ENCODE measurements at places on chromosomes 1 and 21.

DNA sequence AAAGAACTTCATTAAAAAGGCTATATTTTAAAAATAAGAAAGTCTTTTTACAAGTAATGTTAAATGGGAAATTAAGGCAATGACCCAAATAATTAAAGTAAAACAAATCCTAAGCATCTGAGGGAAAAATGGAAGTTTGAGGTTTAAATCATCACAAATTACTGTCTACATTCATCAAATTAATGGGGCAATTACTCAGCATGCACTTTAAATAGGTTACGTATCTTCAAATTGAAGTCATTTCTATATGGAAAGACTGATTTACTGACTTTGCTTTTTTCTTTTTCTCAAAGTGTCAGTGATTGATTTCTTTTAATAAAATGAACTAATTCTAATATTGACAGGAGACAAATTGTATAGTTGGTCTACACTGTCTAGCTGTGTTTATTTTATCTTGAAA is 1452.3 kb downstream of the NCAM2 start:
- no peak for DNase-seq

DNA sequence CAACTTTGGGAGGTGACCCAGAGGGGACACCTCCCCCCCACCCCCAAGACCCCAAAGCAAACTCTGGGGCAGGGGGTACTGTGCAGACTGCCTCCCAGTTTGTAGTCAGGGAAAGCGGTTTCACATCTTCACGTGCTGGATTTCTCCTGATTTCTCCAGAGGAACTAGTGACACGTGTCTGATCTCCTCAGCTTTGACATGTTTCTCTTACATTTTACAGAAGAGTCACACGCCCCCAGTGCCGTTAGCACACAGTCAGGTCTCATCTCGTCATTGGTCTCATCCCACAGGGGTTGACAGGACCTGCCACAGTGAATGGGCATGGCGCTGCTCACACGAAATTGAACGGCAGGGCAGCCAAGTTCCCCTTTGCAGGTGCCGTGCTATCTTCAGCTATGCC is 11.8 kb downstream of the PDPN start:
- DNase-seq: no peak

DNA sequence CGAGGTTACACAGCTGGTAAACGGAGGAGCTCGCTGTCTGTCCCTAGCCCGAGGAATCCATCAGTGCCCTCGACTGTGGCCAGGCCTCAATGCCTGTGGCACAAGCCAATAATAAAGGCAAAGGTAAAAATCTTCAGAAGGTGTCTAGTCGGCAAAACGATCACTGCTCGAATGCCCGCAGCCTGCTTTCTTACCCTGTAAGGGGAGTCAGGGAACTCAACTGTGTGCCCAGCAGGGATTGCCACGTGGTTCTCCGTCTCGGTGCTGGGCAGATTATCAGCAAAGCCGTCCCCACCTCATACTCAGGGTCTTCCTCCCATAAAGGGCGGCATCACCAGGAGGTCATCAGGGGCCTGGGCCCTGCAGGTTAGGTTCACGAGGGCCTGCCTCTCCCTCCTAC is 103.4 kb downstream of the PAX7 start:
- DNase-seq: no peak

DNA sequence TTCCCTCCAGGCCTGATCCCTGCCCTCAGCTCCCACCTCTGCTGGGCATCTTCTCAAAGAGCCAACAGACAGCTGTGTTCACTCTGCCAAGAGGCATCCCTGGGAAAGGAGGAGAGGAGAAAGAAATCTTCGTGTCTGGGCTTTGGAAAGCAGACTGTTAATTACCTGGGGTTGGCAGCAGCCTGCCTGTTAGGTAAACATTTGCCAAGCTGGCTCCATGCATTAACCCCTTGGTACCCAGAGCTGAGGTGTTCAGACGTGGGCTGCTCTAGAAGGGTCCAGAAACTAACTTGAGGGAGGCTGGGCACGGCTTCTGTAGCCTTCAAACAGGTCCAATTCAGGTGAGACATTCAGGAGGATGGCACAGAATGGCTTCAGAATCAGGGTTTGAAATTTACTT is 8.7 kb upstream of the EXTL1 start:
- DNase-seq: no peak

GRCh38 chr1:22323846-22324504 is 127.7 kb upstream of the ZBTB40 start:
- DNase-seq: no peak

DNA sequence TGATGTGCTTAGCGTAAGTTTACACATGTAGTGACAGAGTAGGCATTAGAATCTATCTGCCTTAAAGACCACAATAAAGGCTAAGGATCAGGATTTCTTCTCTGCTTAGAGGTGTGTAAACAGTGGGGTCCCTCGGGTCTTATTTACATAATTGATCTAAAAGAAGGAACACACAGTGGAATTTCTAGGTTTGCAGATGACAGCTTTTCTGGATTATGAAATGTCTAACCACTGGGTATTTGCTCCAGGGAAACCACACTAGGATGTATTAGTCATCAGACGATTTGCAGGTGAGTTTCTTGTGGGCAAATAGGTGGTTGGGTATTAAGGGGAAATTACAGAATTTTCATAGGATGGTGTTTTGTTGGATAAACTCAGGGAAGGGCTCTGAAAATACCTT is 5.8 kb downstream of the LRRC8D start:
- DNase-seq: no peak

DNA sequence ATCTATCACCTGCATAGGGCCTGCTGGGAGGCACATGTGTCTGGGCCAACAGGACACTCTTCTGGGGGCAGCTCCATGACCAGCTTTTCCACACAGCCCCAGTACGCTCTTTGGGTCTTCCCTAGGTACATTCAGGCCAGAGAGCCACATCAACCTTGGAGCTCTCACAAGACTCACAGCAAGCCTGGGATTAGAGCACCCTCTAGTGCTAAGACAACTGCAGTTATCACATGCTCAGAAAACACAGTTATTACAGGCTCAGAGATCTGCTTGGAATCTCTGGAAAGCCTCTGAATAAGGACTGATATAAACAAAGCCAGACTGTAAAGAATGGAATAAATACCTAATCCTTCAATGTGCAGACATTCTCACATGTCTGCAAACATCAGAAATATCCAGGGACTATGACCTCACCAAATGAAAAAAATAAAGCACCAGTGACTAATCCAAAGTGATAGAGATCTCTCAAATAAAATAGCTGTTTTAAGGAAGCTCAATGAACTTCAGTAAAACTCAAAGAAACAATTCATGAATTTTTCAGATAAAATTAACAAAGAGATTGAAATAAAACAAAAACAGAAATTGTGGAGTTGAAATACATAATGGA is 563.9 kb upstream of the NR5A2 start:
- DNase-seq: no peak

DNA sequence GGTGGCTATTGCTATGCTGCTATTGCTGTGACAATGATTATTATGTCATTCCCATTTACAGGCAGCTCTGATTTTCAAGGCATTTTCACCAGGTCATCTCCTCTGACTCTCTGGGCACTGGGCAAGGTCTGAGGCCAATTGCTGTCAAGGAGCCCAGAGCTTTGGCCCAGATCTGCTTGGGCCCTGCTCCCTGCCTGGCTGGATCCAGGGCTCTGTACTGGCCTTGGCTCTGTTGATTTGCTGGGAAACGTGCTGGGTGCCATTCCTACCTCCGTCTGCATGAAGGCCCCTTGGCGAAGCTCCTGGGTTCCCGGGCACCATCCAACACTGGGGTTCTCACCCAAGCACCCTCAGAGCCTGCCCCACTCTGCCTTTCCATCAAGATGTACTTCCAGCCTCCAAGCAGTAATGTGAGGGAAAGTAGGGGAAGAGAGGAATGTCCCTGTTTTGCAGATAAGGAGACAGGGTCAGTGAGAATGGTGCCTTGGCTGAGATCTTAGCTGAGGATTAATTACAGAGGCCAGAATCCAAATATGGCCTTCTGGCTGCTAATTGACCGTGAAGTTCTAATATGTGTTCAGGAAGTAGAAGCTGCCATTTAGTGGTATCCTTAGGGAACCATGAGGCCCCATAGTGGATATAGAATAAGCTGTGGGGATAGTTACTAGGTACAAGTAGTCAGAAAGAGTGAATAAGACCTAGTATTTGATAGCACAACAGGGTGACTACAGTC is 63.9 kb downstream of the HTR6 start:
- no peak for DNase-seq

- DNase-seq: no peak
Measured at GRCh38 chr1:27193194-27193593, 38.3 kb upstream of the SLC9A1 start.

GRCh38 chr1:83802460-83803152 is 196.3 kb downstream of the TTLL7 start:
- no peak for DNase-seq

GRCh38 chr1:212928323-212929291 is 21.7 kb upstream of the VASH2 start:
- DNase-seq: no peak

Data from hematopoietic multipotent progenitor cell treated with erythropoietin and hydrocortisone succinate and interleukin-3 and kit ligand, for 15 days (in vitro differentiated cells).